ENCODE measurements at places on chromosomes 7 and 10.

- DNase-seq = no peak
These were observed 15.0 kb downstream of the ELN start for GRCh38 chr7:74042746-74043522.

GRCh38 chr7:146411975-146412374, 295.4 kb downstream of the CNTNAP2 start:
- DNase-seq = no peak

DNA sequence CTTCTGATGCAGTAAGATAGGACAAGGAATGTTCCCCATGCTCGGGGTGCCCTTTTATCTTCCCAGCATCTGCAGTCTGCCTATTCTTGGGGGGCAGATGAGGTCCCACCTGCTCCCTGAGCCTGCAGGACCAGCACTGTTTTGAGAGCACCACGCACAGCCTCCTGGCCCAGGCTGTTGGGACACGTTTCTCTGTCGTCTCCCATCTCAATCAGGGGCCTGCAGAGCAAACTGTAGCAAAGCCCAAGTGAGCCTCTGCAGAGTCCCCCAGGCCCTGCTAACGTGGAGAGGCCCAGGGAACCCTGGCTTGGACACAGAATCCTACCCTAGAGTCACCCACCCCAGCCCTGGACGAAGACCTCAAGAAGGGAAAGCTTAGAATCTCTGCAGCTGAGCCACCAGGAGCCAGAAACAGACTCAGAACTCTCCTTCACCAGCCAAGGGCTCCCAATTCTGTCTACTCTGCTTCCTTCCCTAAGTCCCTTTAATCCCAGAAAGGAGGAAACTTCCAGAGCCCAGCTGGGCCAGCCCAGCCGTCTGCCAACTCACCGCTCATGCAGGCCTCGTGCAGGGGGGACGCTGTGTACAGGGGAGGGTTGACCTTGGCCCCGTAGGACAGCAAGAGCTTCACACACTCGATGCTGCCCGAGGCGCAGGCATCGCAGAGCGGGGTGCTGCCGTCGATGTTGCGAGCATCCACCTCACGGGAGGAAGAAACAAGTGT, 15.6 kb downstream of the ASB13 start:
- no peak for DNase-seq

DNA sequence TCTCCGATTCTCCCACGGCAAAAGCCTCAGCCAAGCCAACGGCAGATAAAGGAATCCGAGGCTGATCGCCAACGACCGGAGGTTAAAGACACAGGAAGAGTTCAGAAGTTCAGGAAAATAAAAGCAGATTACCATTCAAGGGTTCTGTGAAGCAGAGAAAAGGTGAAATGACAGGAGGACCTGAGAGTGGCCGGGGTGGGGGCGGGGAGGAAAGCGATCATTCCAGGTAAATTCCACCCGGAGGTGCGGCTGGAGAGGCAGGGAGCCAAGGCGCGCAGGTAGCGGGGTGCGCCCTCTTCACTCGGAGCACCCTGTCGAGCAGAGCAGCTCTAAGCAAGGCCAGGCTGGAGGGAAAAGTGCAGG, 35.3 kb upstream of the SEPHS1 start:
- DNase-seq = no peak

DNA sequence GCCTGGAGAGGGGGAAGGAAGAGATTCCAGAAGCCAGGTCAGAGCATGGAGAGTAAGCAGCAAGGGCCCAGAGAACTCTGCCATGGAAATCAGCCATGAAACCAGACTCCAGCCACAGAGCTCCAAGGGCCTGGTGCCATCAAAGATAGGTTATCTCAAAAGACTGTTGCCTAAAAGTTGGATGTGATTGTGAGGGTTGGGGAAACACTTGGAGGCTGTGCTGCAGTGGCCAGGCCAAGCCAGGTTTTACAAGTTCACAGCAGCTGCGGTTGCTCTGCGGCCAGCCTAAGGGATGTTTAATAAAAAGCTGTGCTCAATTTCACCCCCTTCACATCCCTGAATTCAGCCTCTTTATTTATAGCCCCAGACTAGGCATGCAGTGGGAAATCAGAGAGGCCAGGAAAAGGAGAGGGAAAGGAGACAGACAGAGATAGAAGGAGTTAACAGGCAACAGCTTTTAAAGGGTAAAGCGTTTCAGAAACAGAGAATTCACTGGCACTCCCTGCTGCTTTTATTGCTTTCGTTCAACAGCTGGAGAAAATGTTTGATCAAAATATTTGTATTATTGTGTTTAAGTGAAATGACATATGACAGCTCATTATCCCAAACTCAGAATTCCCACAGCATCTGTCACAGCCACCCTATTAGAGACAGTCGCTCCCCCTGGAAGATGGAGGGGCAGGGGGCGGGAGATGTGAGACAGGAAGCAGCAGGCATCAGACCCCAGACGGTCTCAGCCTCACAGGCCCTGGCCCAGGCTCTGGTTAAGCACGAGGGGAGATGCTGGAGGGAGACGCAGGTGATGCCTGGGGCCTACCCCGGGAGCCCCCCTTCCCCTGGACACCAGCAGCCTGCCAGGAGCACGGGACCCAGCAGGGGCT, 140.1 kb downstream of the GLI3 start:
- no peak for DNase-seq

GRCh38 chr7:17355050-17355449, 56.6 kb downstream of the AHR start:
- no peak for DNase-seq

DNA sequence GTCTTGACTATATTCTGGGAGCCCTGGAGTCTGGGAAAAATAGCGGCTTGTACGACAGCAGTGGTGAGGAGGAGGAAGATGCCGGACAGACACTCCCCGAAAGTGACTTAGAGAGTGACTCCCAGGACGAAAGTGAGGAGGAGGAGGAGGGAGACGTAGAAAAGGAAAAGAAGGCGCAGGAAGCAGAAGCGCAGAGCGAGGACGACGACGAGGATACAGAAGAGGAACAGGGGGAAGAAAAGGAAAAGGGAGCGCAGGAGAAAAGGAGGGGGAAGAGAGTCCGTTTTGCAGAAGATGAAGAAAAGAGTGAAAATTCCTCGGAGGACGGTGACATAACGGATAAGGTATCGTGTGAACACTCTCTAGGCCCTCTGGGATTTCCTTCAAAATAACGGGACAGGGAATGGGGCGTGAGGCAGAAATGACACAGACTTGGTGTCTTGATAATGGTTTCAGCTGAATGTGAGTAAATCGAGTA, 908 bp downstream of the NOM1 start:
- no peak for DNase-seq

Measured in COLO829 (cell line).